ENCODE measurements at places on chromosomes 11 and 22.
A peak's percentile ranks its signal among the peaks of the same experiment; 100 is the strongest.

DNA sequence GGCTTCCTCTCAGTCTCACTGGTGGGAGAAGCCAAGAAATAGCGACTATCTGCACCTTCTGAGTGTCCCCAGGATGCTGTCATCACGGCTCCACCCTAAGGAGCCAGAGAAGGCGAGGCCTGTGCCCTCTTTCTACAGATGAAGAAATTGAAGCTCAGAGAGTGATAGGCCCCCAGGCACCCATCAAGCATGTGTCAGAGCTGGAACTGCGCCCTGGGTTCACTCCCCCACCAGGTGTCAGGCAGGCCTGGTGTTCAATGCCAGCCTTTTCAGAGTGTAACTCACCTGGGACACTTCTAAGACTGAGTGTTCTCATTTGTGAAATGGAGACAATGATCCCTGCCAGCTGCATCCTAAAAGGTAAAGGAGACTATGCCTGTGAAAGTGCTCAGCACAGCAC, 127.3 kb upstream of the SEZ6L start:
- DNase-seq, result no peak

DNA sequence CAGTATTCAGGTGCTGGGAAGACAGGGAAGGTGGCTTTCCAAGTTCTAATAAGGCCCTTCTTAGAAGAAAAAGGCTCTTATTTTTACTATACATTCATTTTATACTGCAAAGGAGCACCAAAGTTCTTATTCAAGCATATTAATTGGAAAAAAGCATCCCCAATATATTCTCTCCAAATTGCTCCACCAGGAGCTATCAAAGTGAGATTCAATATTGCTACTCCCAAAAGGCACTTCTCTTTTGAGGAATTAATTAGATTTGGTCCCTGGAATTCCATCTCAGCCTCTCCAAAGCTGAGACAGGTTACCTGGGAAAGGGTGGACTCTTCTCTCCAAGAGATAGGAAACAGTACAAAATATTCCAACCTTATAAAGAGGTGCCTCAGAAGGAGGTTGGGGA, 134.1 kb downstream of the LARGE1 start:
- no peak for DNase-seq

DNA sequence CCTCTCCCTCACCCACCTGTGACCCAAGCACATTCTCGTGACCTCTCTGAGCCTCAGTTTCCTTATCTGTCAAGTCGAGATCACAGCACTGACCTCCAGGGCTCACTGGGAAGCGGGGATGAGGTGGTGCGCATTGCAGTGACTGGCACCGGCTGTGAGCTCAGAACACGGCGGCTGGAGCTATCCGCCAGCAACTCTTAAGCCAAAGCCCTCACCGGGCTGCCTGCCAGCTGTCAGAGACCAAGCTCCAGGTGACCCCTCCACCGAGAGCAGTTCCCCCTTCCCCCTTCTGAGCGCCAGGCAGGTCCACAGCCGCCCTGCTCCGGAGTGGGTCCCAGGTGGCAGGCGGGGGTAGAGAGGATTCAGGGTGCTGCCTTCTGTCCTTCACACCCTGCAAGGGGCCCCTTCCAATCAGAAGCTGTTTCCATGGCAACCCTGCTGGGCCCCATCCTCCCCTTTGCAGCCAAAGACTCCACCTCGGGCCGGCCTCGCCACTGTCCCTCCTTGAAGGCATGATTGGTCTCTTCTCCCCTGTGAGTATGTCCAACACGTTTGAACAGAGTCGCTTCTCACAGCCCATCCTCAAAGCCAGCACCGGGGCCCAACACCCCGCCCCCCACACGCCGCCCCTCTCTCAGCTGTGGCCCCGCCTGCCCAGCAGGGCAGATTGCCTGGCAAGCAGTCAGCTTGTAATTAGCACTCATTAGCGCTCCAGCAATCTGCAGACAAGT, 98.7 kb downstream of the WNT7B start:
- DNase-seq, result no peak

GRCh38 chr11:120324932-120325810, at the start of gene TLCD5:
TSS of gene TLCD5 (plus strand) at chr11:120325299. CDS start at chr11:120327442, 2,143 bp downstream.
- peak; percentile 68 for DNase-seq

DNA sequence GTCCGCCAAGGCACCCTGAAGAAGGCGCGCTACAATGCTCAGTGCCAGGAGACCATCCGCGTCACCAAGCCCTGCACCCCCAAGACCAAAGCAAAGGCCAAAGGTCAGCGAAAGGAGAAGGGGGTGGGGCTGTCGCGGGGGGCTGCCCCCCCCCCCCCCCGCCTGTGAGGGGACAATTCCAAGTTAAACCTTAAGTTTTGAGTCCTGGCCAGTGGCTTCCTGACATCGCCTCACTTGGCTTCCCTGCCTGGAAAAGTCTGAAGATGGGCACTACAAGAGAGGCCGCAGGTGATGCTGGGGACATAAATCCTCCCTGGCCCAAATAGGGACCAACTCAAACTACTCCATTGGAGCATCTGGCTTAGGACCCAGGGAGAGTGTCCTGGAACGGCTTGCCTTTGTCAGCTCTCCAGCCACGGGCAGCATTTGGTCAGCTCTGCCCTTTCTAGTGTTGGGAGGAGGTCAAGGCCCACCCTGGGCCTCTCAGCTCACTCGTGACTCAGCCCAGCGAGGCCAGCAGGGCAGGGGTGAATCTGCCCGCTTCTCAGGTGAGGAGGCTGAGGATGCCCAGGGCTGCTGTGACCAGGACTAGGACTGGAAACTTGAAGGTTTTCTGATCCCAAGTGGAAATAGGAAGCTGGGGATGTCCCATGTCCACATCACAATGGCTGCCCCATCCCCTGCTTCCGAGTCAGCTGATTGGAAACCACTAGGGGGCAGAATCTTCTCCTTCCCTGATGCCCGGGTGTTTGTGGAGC, 1.4 kb downstream of the MDK start:
- DNase-seq, result peak; percentile 46

- DNase-seq, result no peak
Observed at GRCh38 chr11:10315083-10315482, 10.2 kb downstream of the ADM start.

GRCh38 chr11:69644071-69644961, 3.4 kb downstream of the CCND1 start:
- peak; percentile 92 for DNase-seq

DNA sequence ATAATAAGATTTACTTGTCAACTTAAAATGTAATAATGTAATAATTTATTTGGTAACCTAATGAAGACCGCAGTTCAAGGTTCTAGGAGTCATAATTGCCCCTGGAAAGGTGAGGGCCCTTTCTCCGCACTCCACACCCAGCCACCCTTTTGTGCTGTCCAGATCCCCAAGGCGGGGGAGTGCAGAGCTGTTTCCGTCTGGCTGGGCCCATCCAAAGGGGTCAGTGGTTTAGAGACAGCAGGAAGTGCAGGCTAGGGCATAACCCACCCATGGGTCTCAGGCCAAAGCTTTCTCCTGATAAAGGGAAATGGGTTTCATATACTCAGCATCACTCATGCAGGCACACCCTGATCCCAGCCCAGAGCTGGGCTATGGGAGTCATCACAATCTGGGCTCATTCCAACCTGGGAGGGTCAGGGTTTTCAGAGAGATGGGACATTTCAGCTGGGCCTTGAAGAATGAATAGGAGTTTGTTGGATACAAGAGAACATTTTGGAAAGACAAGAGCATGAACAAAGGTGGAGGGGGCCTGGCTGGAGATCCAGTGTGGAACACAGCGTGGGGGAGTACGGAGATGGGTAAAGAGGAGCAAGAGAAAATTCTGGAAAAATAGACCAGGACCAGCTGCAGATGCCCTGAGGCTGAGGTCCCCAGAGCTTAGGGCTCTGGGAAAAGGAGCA, 432.2 kb downstream of the TBC1D22A start:
- no peak for DNase-seq

DNA sequence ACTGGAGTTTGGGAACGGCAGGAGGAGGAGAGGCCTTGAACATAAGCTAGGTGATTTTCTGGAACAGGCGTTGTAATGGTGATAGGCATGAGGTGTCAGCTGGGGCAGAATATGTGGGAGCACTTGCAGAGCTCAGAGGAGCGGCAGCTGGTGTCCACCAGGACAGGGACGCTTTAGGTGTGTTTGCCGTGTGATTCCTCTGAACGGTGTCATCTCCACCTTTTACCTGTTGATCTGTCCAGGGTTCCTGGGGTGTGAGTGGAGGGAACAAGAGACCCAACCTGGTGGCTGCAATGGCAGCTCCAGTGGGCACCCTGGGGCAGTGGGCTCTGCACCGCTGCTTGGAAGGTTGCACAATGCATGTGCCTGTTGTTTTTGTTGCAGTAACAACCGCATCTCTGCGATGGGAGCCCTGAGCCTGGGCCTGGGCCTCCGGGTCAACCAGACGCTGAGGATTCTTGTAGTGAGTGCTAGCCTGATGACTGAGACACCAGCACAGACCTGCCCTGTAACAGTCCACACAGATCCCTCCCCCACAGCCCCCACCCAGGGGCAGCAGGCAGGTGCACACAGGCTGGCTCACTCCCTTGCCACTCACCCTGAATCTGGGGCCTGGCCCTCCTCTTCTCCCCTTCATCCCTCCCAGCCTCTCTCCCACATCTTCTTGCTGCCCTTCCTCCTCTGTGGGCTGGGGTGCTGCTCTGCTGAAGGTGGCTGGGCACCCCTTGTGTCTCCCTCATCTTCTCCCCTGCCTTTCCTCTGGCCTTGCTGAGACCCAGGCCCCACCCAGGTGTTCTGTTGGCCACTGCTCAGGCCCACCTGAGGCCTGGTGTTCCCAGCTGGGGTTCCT, 9.2 kb downstream of the LRRC74B start:
- DNase-seq, result no peak

GRCh38 chr11:76616676-76617552, 53.6 kb downstream of the LRRC32 start:
- no peak for DNase-seq

DNA sequence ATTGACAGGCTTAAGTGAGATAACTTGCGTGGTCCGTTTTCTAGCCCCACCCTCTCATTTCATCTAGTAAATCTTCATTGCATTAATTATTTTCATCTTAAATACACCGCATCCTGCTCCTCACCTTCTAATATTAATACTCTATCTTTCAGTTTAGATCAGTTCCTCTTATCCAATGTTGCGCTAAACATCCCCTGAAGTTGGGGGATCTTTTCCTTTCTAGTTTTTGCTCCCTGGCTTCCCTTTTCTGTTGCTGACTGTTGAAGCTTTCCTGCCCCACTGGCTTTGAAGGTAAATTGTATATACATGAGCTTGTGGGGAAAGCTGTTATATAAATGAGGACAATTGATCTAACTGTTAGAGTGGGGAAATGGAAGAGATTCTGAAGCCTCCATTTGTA, 7.2 kb downstream of the CAT start:
- no peak for DNase-seq

GRCh38 chr11:111819829-111820237, 51.5 kb downstream of the ALG9 start:
- peak; percentile 39 for DNase-seq

- DNase-seq, result no peak
Observed at GRCh38 chr22:45499746-45500145, 2.9 kb upstream of the FBLN1 start.
